ENCODE measurements at places on chromosomes 6 and 20. TPM values are rescaled to one million over a fixed set of nuclear protein-coding genes. Genes with fewer than 3 reads are reported as not detected.

The FABP7 gene
- not detected for total RNA-seq

The MYB gene
- 30.3 TPM for total RNA-seq

The HLA-DOB gene
- 1.5 TPM for total RNA-seq

The MUC22 gene
- total RNA-seq = not detected

The CYP24A1 gene
- total RNA-seq = not detected

The OXT gene
- total RNA-seq = not detected

The SLC24A3 gene
- total RNA-seq = not detected

The HLA-DQA1 gene
- total RNA-seq = 35.4 TPM

The SAMD10 gene
- 21.0 TPM for total RNA-seq

The PDE10A gene
- total RNA-seq = not detected

The TRIM10 gene
- total RNA-seq = not detected

DNA sequence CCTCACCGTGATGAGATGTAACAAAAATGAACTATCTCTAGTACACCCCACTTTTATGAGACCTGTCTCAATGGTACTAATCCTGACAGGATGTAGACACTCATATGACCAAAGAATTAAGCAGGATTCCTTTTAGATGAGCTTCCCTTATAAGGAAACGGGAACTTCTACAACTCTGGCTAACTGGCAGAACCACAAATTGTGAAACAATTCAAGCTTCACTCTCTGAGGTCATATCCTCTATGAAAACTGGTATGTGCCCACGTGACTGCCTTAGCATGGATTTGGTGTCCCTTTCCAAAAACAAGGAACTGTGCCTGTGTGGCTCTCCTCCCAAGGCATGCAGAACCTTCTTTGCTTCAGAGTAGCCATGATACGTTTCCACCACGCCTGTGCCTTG is 14.1 kb upstream of the CPNE5 start:
- no peak overlapping the region for H3K4me3 ChIP-seq
- no peak overlapping the region for H3K27ac ChIP-seq
- H3K27me3 ChIP-seq = no peaks in the 10 kb centered on the region
- DNase-seq = no peak
- H3K36me3 ChIP-seq = peaks cover 44% of the 10 kb centered on the region

- no peaks in the 10 kb centered on the region for H3K27me3 ChIP-seq
- DNase-seq = no peak
- no peak overlapping the region for H3K4me3 ChIP-seq
- H3K27ac ChIP-seq = no peak overlapping the region
- peaks cover 44% of the 10 kb centered on the region for H3K4me1 ChIP-seq
These were observed 88.4 kb downstream of the RTN4IP1 start for GRCh38 chr6:106540907-106541306.

GRCh38 chr6:106220485-106220884 is 105.1 kb downstream of the ATG5 start:
- no peak overlapping the region for H3K27ac ChIP-seq
- no peaks in the 10 kb centered on the region for H3K27me3 ChIP-seq
- peaks cover 24% of the 10 kb centered on the region for H3K4me1 ChIP-seq
- H3K4me3 ChIP-seq = no peak overlapping the region
- peaks cover 21% of the 10 kb centered on the region for H3K36me3 ChIP-seq

DNA sequence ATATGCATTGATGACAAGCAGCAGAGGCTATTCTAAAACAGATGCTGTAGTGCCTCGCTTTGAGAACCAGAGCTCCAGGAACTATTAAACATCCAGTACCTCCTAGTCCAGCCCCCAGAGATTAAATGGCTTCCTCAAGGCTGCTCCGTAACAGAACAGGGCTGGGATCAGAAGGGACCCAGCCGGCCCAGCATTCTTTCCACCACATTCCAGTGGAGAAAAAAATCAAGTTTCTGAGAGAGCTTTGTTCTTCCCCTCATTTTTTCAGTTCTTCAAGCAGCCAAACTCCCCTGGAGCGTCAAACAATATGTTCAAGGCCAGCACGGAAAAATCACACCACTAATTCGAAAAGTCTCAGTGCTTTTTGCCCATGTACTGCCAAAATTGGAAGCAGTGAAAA is 5.8 kb upstream of the STMND1 start:
- no peak for DNase-seq
- peaks cover 24% of the 10 kb centered on the region for H3K27me3 ChIP-seq
- H3K27ac ChIP-seq = no peak overlapping the region
- no peak overlapping the region for H3K4me3 ChIP-seq
- H3K36me3 ChIP-seq = no peaks in the 10 kb centered on the region

GRCh38 chr6:7904654-7905319 is 5.8 kb downstream of the TXNDC5 start:
- no peaks in the 10 kb centered on the region for H3K27me3 ChIP-seq
- peaks cover 17% of the 10 kb centered on the region for H3K4me1 ChIP-seq
- H3K4me3 ChIP-seq = no peak overlapping the region
- H3K27ac ChIP-seq = peak overlapping the region; percentile 6
- peaks cover 41% of the 10 kb centered on the region for H3K36me3 ChIP-seq
- DNase-seq = no peak

- no peak overlapping the region for H3K27ac ChIP-seq
- no peak for DNase-seq
- H3K4me3 ChIP-seq = no peak overlapping the region
- peaks cover 53% of the 10 kb centered on the region for H3K27me3 ChIP-seq
- H3K36me3 ChIP-seq = no peaks in the 10 kb centered on the region
These were observed 43.1 kb downstream of the MICA start for GRCh38 chr6:31446481-31446880.

DNA sequence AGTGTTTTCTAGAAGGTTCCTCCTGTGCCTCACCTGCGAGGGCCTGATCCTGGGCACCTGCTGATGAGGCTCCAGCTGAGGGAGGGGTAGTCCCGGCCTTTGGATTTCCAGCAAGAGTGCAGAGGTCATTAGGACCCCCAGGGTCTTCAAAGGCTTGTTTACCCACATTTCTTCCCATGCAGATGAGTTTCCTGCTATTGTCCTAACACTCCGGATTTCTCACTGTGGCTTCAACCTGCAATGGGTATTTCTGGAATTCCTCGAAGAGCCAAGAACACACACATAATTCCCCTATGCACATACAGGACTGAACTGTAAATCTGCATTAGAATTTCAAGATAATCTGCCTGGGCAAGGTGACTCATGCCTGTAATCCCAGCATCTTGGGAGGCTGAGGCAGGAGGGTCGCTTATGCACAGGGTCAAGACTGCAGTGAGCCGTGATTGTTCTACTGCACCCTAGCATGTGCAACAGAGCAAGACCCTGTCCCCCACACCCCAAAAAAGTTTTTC is 53.9 kb downstream of the ADNP start:
- no peak overlapping the region for H3K27ac ChIP-seq
- DNase-seq = no peak
- no peaks in the 10 kb centered on the region for H3K36me3 ChIP-seq
- no peaks in the 10 kb centered on the region for H3K27me3 ChIP-seq
- no peak overlapping the region for H3K4me3 ChIP-seq
- H3K4me1 ChIP-seq = no peaks in the 10 kb centered on the region

- H3K27ac ChIP-seq = no peak overlapping the region
- no peak for DNase-seq
- H3K36me3 ChIP-seq = peaks cover 24% of the 10 kb centered on the region
- H3K4me3 ChIP-seq = no peak overlapping the region
These were observed 413.0 kb upstream of the RUNX2 start for GRCh38 chr6:44915111-44915510.

DNA sequence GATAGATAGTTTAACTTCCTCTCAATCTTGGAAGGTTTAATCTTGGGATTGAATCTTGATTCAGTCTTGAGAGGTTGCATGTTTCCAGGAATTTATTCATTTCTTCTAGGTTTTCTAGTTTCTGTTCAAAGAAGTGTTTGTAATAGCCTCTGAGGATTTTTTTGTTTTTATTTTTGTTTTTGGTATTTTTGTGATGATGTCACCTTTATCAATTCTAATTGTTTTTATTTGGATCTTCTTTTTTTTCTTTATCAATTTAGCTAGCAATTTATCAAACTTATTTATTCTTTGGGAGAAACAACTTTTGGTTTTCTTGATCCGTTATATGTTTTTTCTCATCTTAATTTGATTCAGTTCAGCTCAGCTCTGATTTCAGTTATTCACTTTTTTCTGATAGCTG is 41.5 kb upstream of the ADGRB3 start:
- DNase-seq = no peak
- H3K36me3 ChIP-seq = no peaks in the 10 kb centered on the region
- H3K27me3 ChIP-seq = no peaks in the 10 kb centered on the region
- no peak overlapping the region for H3K27ac ChIP-seq

DNA sequence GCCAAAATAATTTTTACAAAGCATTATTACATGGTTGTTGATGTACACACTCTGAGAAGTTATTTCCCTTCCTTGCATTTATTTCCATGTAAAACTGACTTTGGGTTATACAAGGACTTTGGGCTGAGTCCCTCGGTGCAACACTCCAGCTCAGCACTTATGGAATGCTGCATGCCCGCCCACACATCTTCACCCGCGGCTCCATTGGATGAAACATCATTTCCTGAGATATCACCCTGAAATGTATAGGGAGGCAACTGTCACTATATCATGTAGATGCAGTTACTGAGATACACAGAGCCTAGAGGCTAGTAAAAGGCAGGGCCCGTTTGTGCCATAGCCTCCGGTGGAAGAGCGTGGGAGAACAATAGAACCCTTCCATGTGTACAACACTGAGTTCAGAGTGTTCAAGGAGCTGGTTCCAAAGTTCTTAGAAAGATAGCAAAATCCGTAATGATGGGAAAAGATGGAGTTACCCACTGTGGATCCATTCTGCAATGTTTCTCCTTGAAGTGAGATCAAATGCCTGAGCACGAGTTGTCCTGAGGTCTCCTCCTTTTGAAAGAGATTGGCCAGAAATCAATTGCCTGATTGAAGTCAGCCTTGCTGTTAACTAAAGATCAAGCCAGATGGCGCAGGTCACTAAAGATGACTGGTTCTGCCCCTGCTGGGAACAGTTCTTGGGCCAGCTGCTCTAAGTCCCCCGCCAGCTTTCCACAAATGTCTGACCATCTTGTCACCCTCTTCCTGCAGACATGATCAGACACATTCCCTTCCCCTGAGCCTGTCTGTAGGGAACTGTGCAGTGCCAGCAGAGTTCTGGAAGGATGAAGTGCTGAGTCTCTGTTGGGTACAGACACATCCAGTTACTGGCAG is 100.9 kb upstream of the IYD start:
- DNase-seq = no peak
- H3K36me3 ChIP-seq = peaks cover 6% of the 10 kb centered on the region
- peaks cover 9% of the 10 kb centered on the region for H3K4me1 ChIP-seq
- H3K27me3 ChIP-seq = peaks cover 2% of the 10 kb centered on the region

DNA sequence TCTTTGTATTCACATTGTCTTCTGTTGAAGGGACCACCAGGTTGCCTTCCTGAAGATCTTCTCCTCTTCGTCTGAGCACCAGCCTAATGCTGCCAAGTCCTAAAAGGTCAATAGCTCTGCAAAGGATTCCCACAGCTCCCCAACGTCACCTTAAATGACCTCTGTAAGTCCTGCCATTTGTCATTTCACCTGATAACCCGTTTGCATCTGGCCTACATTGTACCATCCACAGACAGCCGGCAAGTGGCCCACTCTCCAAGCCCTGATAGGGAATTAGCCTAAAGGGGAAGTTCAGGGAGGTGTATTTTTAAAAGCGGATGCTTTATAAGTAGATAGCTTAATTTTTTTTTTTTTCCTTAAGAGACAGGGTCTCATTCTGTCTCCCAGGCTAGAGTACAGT is 127.8 kb downstream of the ZMYND8 start:
- no peak overlapping the region for H3K27ac ChIP-seq
- no peak for DNase-seq
- peaks cover 38% of the 10 kb centered on the region for H3K36me3 ChIP-seq
- no peak overlapping the region for H3K4me3 ChIP-seq

GRCh38 chr6:137968901-137969300 is 101.8 kb downstream of the TNFAIP3 start:
- H3K4me3 ChIP-seq = no peak overlapping the region
- no peak for DNase-seq
- H3K36me3 ChIP-seq = peaks cover 4% of the 10 kb centered on the region
- peak overlapping the region; percentile 52 for H3K27ac ChIP-seq
- no peaks in the 10 kb centered on the region for H3K27me3 ChIP-seq
- H3K4me1 ChIP-seq = peaks cover 38% of the 10 kb centered on the region

GRCh38 chr20:45771182-45771759 is 20.4 kb downstream of the WFDC3 start:
- DNase-seq = peak; percentile 85
- no peak overlapping the region for H3K27ac ChIP-seq
- H3K27me3 ChIP-seq = peaks cover 24% of the 10 kb centered on the region

DNA sequence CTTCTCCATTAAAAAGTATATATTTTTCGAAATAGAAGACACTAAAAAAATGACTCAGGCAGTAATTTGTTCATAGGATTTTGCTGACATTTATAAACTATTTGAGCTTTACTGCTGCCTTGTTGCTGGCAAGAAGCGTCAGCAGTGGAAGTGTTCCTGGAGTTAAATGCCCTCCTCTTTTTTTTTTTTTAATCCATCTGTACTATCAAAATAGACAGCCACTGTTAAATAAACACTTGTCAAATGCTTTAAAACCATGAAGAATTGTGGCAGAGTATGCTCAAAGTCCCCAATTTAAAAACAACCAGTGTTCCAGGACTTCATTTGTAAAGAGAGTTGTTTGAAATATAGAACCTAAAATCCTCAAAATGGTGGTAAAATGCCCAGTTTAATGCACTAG is 253.8 kb downstream of the NKAIN2 start:
- no peaks in the 10 kb centered on the region for H3K27me3 ChIP-seq
- H3K36me3 ChIP-seq = no peaks in the 10 kb centered on the region
- H3K4me1 ChIP-seq = no peaks in the 10 kb centered on the region
- no peak overlapping the region for H3K27ac ChIP-seq
- H3K4me3 ChIP-seq = no peak overlapping the region

- H3K27ac ChIP-seq = no peak overlapping the region
- peak; percentile 72 for DNase-seq
- H3K36me3 ChIP-seq = no peaks in the 10 kb centered on the region
- peaks cover 8% of the 10 kb centered on the region for H3K4me1 ChIP-seq
- H3K4me3 ChIP-seq = no peak overlapping the region
- H3K27me3 ChIP-seq = peaks cover 41% of the 10 kb centered on the region
These were observed 637 bp downstream of the MYLK4 start for GRCh38 chr6:2749969-2750600.

GRCh38 chr6:109893606-109894005 is 84.5 kb upstream of the GPR6 start:
- H3K36me3 ChIP-seq = no peaks in the 10 kb centered on the region
- DNase-seq = no peak
- H3K27ac ChIP-seq = no peak overlapping the region
- no peak overlapping the region for H3K4me3 ChIP-seq
- peaks cover 4% of the 10 kb centered on the region for H3K27me3 ChIP-seq
- H3K4me1 ChIP-seq = no peaks in the 10 kb centered on the region

DNA sequence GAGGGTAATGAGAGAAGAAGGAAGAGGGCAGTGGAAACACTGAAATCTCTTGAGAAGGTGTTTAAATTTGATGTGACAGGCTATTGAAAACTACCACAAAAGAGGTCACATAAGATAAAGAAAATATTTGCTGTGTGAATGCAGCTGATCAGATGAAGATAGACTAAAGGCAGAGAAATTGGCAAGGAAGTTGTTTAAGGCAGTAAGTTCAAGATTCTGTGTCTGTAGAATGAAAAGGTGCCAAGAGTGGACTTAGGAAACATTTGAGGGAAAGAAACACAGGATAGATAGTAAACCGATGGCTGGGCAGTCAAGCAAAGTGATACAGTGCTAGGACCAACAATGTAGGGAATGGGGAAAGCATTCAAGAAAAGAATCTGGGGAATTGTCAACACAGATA is 332.3 kb upstream of the MARCKS start:
- no peak for DNase-seq
- H3K4me1 ChIP-seq = no peaks in the 10 kb centered on the region
- H3K4me3 ChIP-seq = no peak overlapping the region
- no peaks in the 10 kb centered on the region for H3K36me3 ChIP-seq
- no peaks in the 10 kb centered on the region for H3K27me3 ChIP-seq

GRCh38 chr20:36573103-36573797 is at the start of gene TGIF2:
TSS of gene TGIF2 (plus strand) at chr20:36573597. CDS start at chr20:36578775, 5,178 bp downstream.
- H3K4me1 ChIP-seq = peaks cover 34% of the 10 kb centered on the region
- DNase-seq = peak; percentile 86

GRCh38 chr20:5687884-5688283 is 62.3 kb upstream of the SHLD1 start:
- H3K27ac ChIP-seq = no peak overlapping the region
- no peak for DNase-seq
- no peaks in the 10 kb centered on the region for H3K27me3 ChIP-seq
- H3K4me3 ChIP-seq = no peak overlapping the region
